ENCODE measurements at places on chromosomes 1 and 21.

DNA sequence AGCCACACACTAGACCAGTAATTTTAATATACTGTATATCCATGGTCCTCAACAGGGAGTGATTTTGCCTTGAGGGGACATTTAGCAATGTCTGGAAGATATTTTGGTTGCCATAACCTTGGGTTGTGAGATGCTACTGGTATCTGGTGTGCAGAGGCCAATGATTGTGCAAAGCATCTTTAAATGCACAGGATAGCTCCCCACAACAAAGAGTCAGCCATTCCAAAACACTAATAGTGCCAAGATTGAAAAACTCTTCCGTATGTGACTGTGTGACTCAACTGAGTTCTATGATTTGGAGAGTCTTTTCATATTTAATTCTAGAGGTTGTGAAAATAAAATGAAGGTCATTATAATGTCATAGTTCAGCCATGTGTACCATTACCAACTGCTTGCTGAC, 141.4 kb upstream of the CACYBP start:
- no peak for DNase-seq

- no peak for DNase-seq
Measured at GRCh38 chr1:207762622-207763021, 10.8 kb downstream of the CD46 start.

- no peak for DNase-seq
Measured at GRCh38 chr21:44273046-44273445, 11.3 kb upstream of the DNMT3L start.

GRCh38 chr1:183760661-183761060, 44.3 kb upstream of the RGL1 start:
- no peak for DNase-seq

- no peak for DNase-seq
Measured at GRCh38 chr1:67552336-67552759, 122.1 kb upstream of the SERBP1 start.

- DNase-seq = no peak
Measured at GRCh38 chr1:165344736-165345135, 11.8 kb downstream of the LMX1A start.

DNA sequence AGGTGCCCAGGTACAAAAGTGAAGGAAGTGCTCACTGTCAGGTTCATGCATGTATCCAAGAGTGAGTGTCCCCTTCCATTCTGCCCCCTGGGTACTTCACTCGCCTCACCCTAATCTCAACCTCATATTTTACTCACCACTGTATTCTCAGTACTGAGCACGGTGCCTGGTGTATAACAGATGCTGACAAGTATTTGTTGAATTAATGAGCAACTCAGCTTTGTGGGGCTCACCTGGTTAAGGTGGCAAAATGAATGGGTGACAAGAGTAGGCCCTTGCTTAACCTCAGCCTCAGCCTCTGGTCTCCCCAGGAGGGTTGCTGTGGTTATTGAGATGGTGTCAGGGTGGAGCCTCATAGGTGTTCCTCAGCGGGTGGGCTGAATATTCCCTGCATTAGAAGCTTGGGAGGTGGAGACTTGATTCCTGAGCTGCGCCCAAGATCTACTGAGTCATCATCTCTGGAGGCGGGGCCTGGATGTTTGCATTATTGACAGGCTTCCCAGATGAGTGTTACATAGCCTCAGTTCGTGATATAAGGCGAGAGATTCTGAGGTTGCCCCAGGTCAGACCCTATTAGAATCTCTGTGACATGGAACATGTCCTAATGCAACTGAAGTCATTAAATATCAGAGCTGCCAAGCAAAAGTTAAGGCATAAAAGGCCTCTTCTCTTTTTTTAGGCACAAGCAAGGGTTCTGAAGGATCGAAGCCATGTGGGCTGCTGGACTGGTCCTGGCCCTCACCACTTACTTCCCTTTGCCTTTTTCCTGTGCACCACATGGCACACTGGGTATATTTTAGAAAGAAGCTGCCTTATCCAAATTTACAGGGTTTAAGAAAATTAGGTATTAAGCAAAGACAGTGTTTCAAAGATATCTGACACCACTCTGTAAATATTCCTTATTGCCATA, 39.2 kb downstream of the SYT6 start:
- no peak for DNase-seq

- DNase-seq = no peak
Measured at GRCh38 chr1:218324226-218324580, 20.9 kb upstream of the TGFB2 start.

DNA sequence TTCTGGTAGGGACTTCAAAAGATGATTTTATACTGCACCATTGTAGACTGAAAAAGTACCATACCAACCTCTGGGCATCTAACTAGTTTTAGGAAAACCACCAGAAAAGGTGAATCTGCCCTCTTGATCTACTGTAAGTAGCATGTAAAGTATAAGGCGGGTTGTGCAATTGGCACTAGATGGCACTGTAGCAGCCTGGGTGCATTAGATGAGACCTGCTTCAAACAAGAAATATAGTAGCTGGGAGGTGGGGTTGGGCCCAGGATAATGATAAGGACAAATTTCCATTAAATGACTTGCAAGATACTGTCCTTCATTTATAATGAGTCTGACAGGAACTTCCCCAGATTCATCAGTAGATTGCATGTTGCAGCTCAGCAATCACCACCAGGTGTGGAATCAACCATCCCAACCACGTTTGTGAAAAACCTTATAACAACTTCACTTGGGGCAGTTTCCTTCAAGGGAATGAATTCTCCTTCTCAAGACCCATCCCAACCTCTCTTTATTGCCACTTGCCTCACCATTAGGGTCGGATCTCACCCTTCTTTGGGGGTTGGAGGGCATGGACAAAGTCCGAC, 37.3 kb upstream of the IL10 start:
- no peak for DNase-seq

DNA sequence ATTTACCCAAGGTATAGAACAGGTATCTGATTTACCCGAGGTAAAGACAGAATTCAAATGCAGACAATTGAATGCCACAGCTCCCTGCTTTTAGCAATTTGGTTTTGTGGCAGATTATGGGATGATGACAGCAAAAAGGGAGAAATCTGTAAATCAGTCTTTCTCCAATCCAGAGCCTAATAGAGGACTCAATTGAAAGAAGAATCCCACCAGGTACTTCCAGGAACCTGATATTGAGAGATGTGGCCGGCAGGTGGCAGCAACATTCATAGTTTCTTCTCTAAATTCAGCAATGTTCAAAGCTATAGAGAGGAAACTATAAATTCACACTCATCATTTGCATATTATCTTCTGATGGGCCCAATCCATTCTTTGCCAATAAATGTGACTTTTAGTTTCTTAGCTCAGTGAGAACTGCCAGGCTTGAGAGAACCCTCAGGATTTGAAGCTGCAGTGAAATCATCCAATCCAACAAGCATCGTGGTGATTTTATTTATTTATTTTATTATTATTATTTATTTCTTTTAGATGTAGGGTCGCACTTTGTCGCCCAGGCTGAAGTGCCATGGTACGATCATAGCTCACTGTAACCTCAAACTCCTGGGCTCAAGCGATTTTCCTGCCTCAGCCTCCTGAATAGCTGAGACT, 9.8 kb upstream of the PHACTR4 start:
- DNase-seq = peak; percentile 66

GRCh38 chr1:228891272-228892034, 156.2 kb downstream of the RHOU start:
- DNase-seq = no peak

DNA sequence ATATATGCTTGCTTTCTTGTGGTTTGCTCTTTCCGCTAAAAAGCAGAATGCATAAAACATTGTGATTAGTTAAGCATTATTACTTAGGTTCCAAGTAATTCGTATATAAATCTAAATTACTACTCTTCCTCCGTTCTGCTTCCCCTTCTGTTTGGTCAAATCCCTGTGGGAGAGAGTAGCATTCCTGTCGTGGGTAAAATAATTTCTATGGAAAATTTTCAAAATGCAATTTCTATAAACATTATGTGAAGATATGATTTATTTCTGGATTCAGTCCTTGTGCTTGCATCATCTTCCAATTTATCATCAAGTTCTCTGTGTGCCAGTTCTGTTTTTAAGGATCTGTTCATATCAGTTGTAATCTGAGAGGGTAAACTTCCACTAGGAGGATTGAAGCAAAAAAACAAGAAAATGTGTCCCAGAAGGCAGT, 7.2 kb upstream of the WARS2 start:
- DNase-seq = no peak

- DNase-seq = no peak
Measured at GRCh38 chr1:156627313-156627880, 8.2 kb downstream of the HAPLN2 start.

DNA sequence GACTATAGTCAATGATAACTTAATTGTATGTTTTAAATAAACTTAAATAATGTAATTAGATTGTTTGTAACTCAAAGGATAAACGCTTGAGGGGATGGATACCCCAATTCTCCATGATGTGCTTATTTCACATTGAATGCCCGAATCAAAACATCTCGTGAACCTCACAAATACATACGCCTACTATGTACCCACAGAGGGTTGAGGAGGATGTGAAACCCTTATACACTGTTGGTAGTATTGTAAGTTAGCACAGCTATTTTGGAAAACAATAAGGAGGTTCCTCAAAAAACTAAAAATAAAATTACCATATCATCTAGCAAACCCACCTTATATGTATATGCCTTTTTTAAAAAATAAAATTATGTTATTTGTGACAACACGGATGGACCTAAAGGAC, 198.6 kb downstream of the MRPL39 start:
- no peak for DNase-seq

DNA sequence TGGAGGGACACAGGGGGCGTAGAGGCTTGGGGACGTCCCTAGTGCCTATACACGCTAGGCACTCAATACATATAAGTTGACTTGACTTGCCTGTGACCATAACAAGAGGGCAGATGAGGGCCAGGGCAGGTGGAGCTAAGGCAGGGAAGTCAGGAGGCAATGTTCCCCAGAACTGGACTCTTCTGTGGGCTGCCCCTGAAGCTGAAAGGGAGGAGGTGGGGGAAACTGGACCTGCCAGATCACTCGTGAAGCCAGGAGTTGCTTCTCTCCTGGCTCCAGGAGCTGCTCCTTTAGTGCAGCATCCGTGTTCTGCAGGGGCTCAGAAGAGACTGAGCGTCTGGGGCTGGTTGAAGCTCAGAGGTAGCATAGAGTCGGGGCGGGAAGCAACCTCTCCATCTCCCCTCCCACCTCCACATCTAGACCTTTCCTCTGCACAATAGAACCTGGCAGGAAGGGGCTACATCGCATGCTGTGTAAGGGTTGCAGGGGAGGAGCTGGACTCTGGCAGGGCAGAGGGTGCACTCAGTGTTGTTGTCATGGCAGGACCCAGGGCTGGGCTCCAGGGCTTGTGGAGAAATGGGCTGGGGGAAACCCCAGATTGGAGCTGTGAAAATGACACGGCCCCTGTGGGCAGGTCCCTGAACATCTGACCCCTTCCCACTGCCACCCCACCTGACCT, 2.9 kb upstream of the SEMA4A start:
- DNase-seq = no peak

GRCh38 chr1:31648641-31649357, 4.1 kb upstream of the PEF1 start:
- peak; percentile 53 for DNase-seq

DNA sequence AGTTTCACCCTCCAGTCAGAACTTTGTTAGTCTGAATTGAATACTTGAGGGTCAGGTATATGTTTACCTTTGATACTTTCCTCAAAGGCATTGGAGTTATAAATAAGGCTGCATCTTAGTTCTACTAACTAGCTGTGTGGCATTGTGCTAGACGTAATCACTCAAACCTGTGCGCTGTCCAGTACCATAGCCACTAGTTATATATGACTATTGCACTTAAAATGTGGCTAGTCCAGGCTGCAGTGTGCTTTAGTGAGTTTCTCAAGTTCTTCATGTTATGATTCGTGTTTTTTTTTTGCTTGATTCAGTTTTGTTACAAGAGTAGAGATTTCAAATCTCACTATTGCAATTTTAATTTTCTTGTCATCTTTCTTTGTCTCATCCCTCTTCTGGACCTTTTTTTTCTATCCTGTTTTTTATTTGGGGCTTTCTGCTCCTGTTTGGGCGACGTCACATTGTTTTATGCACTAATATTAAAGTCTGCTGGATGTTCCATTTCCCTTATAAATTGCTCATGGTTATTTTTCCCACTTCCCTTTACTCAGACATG, 5.7 kb downstream of the MAN1A2 start:
- no peak for DNase-seq

- DNase-seq = no peak
Measured at GRCh38 chr21:29075706-29076466, 2.4 kb upstream of the CCT8 start.

DNA sequence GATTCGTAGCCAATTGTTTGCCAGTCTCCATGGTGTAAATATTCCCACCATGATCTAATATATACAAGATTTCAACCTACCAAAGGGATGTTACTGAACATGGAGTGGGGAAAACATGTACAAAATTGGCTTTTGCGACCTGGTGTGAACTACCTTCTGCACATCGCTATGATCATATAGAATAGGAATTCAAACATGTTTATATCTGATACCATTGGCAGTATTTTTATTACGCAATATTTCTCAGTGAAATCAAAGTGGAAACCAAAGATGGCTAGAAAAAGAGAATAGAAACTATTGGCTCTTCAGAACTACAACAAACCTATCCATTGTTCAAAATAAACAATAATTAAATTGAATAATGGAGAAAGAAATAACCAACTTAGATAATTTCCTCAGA, 285.1 kb downstream of the TPR start:
- DNase-seq = no peak

DNA sequence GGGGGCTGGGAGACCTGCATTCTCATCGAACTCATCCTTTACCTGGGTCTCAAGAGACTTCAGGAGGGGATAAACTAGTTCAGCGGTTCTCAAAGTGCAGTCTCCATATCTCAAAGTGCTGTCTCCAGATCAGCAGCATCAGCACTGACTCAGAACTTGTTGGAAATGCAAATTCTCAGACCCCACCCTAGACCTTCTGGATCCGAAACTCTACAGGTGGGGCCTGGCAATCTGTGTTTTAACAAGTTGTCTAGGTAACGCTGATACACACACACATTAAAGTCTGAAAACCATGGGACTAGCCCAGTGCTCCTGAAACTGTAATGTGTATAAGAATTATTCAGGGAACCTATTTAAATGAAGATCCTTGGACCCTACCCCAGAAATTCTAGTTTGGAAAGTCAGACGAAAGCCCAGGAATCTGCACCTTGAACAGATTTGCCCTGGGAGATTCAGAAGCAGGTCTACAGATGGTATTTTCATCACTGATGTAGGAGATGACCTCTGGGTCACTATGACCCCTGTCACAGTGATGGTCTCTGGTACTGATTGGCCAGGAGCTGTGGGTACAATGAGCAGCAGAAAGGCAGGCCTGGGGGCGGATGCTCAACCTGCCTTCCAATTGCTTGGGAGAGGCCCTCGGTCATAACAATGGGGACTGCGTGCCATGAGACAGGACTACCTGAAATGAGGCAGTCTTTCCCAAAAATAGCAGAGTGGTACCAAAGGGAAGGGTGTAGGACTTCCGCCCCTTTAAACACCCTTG, 127.2 kb downstream of the FAM78B start:
- DNase-seq = no peak

DNA sequence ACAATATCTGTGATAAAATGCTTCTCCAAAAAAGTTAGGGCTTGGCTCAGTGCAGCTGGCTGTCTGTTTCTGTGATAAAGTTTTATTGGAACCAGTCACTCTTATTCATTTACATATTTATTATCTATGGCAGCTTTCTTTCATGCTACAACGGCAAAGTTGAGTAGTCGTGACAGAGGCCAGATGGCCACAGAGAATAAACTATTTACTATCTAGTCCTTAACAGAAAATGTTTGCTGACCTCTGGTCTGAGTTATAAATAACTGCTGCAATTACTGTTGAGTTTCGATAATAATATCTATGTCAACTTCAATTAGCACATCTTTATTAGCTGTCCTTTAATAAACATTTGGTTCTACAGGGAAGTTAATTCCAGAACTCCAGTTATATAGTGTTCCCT, 180.2 kb upstream of the RUNX1 start:
- no peak for DNase-seq

- peak; percentile 40 for DNase-seq
Measured at GRCh38 chr21:33968080-33968994, 52.7 kb upstream of the ATP5PO start.
